ENCODE measurements at places on chromosomes 13 and 19. TPM values are rescaled to one million over a fixed set of nuclear protein-coding genes. Genes with fewer than 3 reads are reported as not detected.

The KLK12 gene
- not detected for total RNA-seq

The APOC4 gene
- total RNA-seq: not detected

The LIPE gene
- 8.9 TPM for total RNA-seq

The RNF113B gene
- total RNA-seq: not detected

The F2RL3 gene
- 0.52 TPM for total RNA-seq

The ANKLE1 gene
- total RNA-seq: 0.52 TPM

The TMEM145 gene
- 0.52 TPM for total RNA-seq

The KCNJ14 gene
- total RNA-seq: 1.0 TPM

The IQCN gene
- total RNA-seq: 0.52 TPM

The RUBCNL gene
- 3.7 TPM for total RNA-seq

The PRRG2 gene
- not detected for total RNA-seq

The IGSF23 gene
- total RNA-seq: not detected

The ZNF844 gene
- total RNA-seq: 9.4 TPM

The SIX5 gene
- total RNA-seq: 8.4 TPM

The PODNL1 gene
- not detected for total RNA-seq

The CPAMD8 gene
- 3.7 TPM for total RNA-seq

The FGF21 gene
- total RNA-seq: not detected

The S1PR5 gene
- total RNA-seq: 1.6 TPM

The JSRP1 gene
- 79.3 TPM for total RNA-seq

The RPL18 gene
- total RNA-seq: 2,225 TPM

The TTYH1 gene
- total RNA-seq: 1.0 TPM

The PRKD2 gene
- 13.6 TPM for total RNA-seq

The ITPKC gene
- total RNA-seq: 6.8 TPM

The S1PR4 gene
- total RNA-seq: 2.1 TPM

The DNAAF3 gene
- not detected for total RNA-seq

The KRTDAP gene
- not detected for total RNA-seq

The APOE gene
- 93.9 TPM for total RNA-seq

The ERICH4 gene
- total RNA-seq: not detected

The KASH5 gene
- not detected for total RNA-seq

The NLRP7 gene
- total RNA-seq: not detected

The LILRB1 gene
- total RNA-seq: 1.0 TPM

The SACS gene
- total RNA-seq: 102 TPM

The UTP14C gene
- total RNA-seq: 12.5 TPM

The SLITRK5 gene
- total RNA-seq: 2.6 TPM
